A549 treated with CORT108297 at 1 μM for 4 hours (cell line): ENCODE measurements at places on chromosomes 2 and 18. TPM values are rescaled to one million over a fixed set of nuclear protein-coding genes. Genes with fewer than 3 reads are reported as not detected.

CFAP65 gene
- total RNA-seq, result 0.15 to 0.24 TPM (median 0.20 TPM) in 5 replicates

IL1F10 gene
- total RNA-seq, result not detected in 5 replicates

EIF5B gene
- 55.0 to 81.0 TPM (median 55.7 TPM) in 5 replicates for total RNA-seq

ALPP gene
- total RNA-seq, result 0.59 to 0.81 TPM (median 0.74 TPM) in 5 replicates

LOXHD1 gene
- not detected in 5 replicates for total RNA-seq

HOXD12 gene
- not detected in 5 replicates for total RNA-seq

HOXD13 gene
- total RNA-seq, result 0.16 to 0.27 TPM (median 0.23 TPM) in 5 replicates

DTNA gene
- 0.14 to 0.29 TPM (median 0.23 TPM) in 5 replicates for total RNA-seq

PRSS56 gene
- 0.07 to 0.22 TPM (median 0.15 TPM) in 5 replicates for total RNA-seq

TFPI gene
- total RNA-seq, result 42.5 to 65.2 TPM (median 55.3 TPM) in 5 replicates
